Nephron progenitor cell (in vitro differentiated cells): ENCODE measurements at places on chromosomes 5 and 9.

DNA sequence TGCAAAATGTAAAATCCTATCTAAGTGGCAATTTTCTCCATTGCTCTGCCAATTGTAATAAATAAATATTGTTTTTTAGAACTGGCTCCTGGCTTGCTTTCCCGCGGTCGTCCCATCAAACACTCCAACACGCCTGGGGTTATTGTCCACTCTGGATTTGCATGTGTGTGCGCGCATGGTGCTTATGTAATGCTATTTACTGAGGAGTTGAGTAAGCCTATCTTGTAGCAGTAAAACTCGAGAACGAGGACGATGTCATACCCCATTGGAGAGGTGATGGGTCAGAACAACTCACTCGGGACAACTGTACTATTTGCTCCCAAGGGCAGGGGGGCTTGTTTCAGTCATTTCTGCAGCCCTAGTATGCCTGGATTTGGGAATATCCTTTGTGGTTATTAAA is 220.9 kb downstream of the PAX5 start:
- no peak overlapping the region for H3K27ac ChIP-seq
- no peak for DNase-seq
- H3K36me3 ChIP-seq: no peaks in the 10 kb centered on the region
- H3K4me3 ChIP-seq: no peak overlapping the region

DNA sequence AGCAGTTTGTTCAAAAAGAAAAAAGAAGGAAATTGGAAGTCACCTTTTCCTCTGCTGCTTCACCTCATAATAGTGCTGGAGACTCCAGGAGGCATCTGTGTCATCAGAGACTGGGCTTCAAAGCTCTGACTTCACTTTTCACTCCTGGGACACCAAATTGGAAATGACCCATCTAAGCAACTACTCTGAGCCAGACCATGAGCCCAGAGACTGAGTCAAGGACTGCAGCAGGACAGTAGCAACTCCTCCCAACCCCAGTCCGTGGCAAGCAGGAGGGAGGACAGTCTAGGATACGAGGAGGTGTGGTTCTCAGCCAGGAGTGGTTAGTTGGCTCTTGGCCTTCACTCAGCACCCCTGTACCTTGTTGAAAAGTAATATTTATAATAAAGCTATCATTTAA is 131.5 kb downstream of the INSYN2B start:
- H3K36me3 ChIP-seq: no peaks in the 10 kb centered on the region
- H3K27ac ChIP-seq: no peak overlapping the region

DNA sequence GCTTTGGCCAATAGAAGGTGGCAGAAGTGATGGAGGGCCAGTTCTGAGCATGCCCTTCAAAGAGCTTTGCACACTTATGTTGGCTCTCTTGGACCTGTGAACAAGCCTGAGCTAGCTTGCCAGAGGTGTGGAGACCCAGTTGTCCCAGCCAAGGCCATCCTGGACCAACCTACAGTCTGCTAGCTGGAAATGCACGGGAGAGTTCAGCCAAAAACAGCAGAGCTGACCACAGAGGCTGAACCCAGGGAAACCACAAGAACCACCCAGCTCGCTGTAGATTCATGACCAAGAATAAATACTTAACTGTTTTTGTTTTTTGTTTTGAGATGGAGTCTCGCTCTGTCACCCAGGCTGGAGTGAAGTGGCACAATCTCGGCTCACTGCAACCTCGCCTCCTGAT is 65.4 kb upstream of the HAND1 start:
- H3K27me3 ChIP-seq: peaks cover 17% of the 10 kb centered on the region
- no peak overlapping the region for H3K27ac ChIP-seq
- peaks cover 26% of the 10 kb centered on the region for H3K4me1 ChIP-seq

- no peaks in the 10 kb centered on the region for H3K36me3 ChIP-seq
- H3K27me3 ChIP-seq: peaks cover 17% of the 10 kb centered on the region
- DNase-seq: peak; percentile 5
- no peak overlapping the region for H3K4me3 ChIP-seq
- peaks cover 12% of the 10 kb centered on the region for H3K4me1 ChIP-seq
- no peak overlapping the region for H3K27ac ChIP-seq
These were observed 34.4 kb downstream of the INSYN2B start for GRCh38 chr5:169945831-169946261.

- H3K27ac ChIP-seq: no peak overlapping the region
- H3K27me3 ChIP-seq: peaks cover 3% of the 10 kb centered on the region
- peaks cover 8% of the 10 kb centered on the region for H3K4me1 ChIP-seq
- DNase-seq: no peak
- H3K36me3 ChIP-seq: peaks cover 87% of the 10 kb centered on the region
These were observed 75.7 kb downstream of the FBN2 start for GRCh38 chr5:128462330-128462729.

- peaks cover 5% of the 10 kb centered on the region for H3K27me3 ChIP-seq
- no peak for DNase-seq
- H3K4me1 ChIP-seq: peaks cover 7% of the 10 kb centered on the region
- H3K36me3 ChIP-seq: peaks cover 74% of the 10 kb centered on the region
- H3K27ac ChIP-seq: no peak overlapping the region
- H3K4me3 ChIP-seq: no peak overlapping the region
These were observed 111.5 kb upstream of the CTSL start for GRCh38 chr9:87614397-87614796.
